ENCODE measurements at places on chromosomes 6 and 20.

DNA sequence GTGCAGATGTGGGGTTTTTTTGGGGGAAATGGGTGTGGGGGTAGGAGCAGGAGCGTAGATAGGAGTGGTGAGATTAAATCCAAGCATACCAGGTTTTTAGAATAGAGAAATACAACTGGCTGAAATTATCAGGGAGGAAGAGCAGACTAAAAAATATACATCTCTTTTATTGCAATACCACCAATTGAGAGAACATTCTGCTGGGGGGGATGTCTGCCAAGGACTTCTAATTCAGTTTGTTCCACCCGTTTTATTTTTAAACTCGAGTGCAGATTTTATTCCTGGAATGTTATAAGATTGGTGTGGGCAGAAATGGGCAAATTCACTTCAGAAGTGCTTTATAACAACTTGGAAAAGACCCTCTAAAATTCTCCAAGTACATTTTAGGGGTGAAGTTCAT, 192.7 kb downstream of the GMPR start:
- H3K4me1 ChIP-seq = peaks cover 42% of the 10 kb centered on the region
- H3K27ac ChIP-seq = peak overlapping the region; percentile 69
- H3K27me3 ChIP-seq = no peaks in the 10 kb centered on the region
- peak overlapping the region; percentile 70 for H3K4me3 ChIP-seq
- no peak for DNase-seq

DNA sequence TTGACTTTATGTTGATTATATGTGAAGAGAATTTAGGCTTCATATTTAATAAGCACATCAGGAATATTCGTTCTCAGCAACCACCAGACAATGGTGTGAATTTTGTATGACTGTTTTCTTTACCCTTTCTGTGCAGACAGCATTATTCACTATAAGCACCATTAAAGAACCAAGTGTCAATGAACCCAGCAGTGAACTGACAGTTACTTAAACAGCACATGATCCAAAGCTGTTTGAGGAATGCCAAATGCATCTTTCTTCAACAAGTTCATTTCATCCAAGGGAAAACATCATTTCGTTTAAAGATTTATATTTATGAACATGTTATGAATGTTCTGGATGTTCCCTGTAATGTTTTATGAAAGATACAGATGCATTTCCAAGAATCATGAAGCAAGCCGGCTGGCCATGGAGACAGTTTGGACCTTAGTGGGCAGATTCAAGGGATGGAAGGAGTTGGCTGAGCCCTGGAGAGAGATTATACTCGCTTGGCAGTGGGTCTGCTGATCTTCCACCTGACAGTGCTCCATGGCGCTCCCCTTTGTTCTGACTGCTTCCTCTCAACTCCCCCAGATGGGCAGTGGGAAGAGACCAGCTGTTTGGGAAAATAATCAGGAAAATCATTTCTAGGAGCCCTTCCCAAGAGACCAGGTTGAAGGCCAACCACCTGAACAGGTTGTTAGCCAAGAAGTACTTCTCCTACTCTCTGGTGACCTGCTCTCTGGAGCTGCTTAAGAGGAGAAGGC, 326.0 kb upstream of the RSPO3 start:
- no peaks in the 10 kb centered on the region for H3K36me3 ChIP-seq
- DNase-seq = no peak
- H3K4me1 ChIP-seq = no peaks in the 10 kb centered on the region
- no peaks in the 10 kb centered on the region for H3K27me3 ChIP-seq
- H3K27ac ChIP-seq = no peak overlapping the region
- H3K4me3 ChIP-seq = no peak overlapping the region

- H3K27ac ChIP-seq = no peak overlapping the region
- H3K27me3 ChIP-seq = peaks cover 21% of the 10 kb centered on the region
- H3K4me3 ChIP-seq = no peak overlapping the region
- no peaks in the 10 kb centered on the region for H3K4me1 ChIP-seq
Measured at GRCh38 chr20:52847731-52848359, 124.3 kb upstream of the TSHZ2 start.

DNA sequence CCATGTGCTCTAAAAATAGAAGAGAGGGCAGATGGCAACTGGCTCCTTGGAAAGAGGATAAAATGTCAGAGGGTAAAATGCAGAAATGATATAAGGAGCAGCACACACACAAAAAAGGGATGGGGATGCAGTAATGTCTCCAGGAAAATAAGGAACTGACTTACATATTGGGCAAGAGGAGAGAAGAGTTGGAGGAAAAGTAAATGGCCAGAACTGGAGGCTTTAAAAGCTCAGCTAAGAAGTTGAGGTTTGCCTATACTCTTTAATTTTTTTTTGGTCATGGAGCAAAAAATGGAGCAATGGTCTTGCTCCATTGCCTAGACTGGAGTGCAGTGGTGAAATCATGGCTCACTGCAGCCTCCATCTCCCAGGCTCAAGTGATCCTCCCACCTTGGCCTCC, 93.7 kb downstream of the SULF2 start:
- H3K27me3 ChIP-seq = peaks cover 6% of the 10 kb centered on the region
- DNase-seq = no peak
- no peak overlapping the region for H3K4me3 ChIP-seq
- H3K4me1 ChIP-seq = peaks cover 3% of the 10 kb centered on the region
- H3K36me3 ChIP-seq = peaks cover 2% of the 10 kb centered on the region

- no peak overlapping the region for H3K27ac ChIP-seq
- H3K4me3 ChIP-seq = no peak overlapping the region
- no peak for DNase-seq
- peaks cover 2% of the 10 kb centered on the region for H3K4me1 ChIP-seq
- peaks cover 13% of the 10 kb centered on the region for H3K27me3 ChIP-seq
- no peaks in the 10 kb centered on the region for H3K36me3 ChIP-seq
Measured at GRCh38 chr20:33081411-33082154, 2.1 kb downstream of the BPIFB4 start.

DNA sequence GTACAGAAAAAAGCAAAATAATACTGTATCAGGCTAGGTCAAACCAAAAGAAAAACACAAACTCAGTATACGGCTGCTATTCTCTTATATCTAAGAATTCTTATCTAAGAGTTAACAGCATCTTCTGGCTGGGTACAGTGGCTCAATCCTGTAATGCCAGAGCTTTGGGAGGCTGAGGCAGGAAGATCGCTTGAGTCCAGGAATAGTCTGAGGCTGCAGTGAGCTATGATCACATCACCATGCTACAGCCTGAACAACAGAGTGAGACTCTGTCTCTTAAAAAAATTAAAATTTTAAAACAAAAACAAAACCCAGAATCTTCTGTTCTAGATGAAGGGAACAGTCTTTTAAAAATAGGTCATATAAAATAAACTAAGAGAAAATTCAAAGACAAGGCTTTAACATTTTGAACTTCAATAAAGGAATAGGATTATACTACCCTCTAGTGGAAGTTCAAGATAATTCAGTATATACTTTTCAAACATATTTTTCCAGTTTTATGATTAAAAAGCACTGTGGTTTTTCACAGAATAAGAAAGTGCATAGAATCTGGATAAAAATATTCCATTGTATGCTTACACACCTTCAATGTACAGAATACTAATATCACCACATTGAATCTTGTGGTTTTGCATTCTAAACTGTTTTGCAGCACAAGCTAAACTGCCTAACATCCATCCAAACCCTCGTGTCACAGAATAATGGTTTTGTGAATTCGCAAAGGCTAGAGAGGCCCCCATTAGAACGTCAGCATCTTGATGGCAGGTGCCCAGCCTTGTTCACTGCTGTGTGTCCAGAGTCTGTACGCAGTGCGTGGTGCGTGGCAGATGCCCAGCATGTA, 39.3 kb downstream of the DTNBP1 start:
- H3K4me1 ChIP-seq = peaks cover 10% of the 10 kb centered on the region
- no peak overlapping the region for H3K4me3 ChIP-seq
- H3K27me3 ChIP-seq = no peaks in the 10 kb centered on the region
- DNase-seq = no peak
- peaks cover 8% of the 10 kb centered on the region for H3K36me3 ChIP-seq
- H3K27ac ChIP-seq = peak overlapping the region; percentile 63

DNA sequence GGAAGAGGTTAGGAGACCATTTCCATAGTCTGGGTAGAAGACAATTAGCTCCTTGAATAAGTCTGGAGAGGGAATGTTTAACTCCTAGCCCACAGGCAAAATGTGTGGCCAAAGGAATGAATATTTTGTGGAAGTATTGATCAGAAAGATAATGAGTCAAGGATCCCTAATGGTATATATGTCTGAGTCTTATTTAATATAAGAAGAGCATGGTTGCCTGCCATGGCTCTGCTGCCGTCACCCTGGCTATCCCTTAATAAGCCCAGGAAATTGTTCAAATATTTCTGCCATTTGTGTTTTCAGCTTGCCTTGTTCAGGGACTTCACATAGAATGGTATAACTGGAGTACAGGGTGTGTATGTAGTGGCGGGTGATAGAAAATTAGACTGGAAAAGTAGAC, 18.1 kb upstream of the CALHM6 start:
- peaks cover 25% of the 10 kb centered on the region for H3K4me1 ChIP-seq
- no peak overlapping the region for H3K4me3 ChIP-seq
- DNase-seq = no peak
- no peaks in the 10 kb centered on the region for H3K27me3 ChIP-seq

DNA sequence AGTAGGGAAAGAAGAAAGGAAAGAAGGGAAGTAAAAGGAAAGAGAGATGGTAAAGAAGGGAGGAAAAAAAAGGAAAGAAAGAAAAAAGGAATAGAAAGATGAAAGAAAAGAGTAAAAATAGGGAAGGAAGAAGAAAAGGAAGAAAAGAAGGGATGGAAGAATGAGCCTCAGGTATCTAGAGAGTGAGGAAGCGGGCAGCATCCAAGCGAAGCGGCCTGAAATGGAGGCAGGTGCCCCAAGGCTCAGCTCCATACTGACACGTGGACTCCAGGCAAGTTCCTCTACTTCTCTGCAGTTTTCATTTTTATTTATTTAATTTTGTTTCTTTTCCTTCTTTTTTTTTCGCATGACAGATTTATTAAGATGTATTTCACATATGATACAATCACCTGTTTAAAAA, 373.1 kb downstream of the ESR1 start:
- no peak for DNase-seq
- H3K36me3 ChIP-seq = peaks cover 25% of the 10 kb centered on the region
- H3K4me1 ChIP-seq = peaks cover 31% of the 10 kb centered on the region
- no peaks in the 10 kb centered on the region for H3K27me3 ChIP-seq
- H3K4me3 ChIP-seq = no peak overlapping the region
- H3K27ac ChIP-seq = no peak overlapping the region

DNA sequence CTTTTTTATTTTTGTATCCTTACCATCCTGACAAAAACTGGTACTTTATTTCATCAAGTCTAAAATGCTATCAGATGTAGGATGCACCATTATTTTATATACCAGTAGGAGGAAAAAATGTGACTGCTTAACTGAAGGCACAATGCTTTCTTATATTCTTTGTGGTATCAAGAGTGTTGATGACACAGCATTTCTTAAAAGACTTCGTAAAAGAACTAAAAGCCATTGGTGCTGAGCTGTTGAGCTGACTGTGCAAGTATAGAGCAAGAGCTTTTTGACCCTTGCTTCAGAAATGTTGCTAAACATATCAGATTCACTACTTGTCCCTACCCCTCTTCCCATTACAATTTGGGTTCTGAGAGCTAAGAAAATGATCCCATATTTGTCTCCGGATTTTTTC, 17.5 kb downstream of the SF3B5 start:
- H3K4me1 ChIP-seq = no peaks in the 10 kb centered on the region
- H3K4me3 ChIP-seq = no peak overlapping the region
- H3K27ac ChIP-seq = no peak overlapping the region
- DNase-seq = no peak
- H3K27me3 ChIP-seq = no peaks in the 10 kb centered on the region

DNA sequence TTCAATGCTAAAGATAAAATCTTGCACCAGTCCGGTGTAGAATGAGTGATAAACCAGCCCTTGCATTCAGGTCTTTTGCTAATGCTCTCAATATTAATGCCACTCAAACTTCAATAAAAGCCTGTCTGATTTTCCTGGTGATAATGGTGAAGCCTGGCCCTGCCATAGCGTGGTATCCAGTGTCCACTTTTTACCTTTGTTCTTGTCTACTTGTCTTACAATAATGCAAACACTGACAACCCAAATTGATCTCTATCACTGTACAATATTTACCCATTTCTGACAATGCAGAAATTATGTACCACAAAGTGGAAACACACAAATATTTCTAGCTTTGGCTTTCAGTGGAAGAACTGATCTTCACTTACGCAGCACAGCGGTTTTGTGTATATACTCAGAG, 189.1 kb downstream of the ZDHHC14 start:
- H3K27ac ChIP-seq = no peak overlapping the region
- DNase-seq = no peak
- peak overlapping the region; percentile 8 for H3K4me3 ChIP-seq
- H3K27me3 ChIP-seq = no peaks in the 10 kb centered on the region
- H3K4me1 ChIP-seq = peaks cover 26% of the 10 kb centered on the region

- H3K27me3 ChIP-seq = peaks cover 2% of the 10 kb centered on the region
- no peak for DNase-seq
- peaks cover 18% of the 10 kb centered on the region for H3K4me1 ChIP-seq
- H3K4me3 ChIP-seq = peak overlapping the region; percentile 98
Measured at GRCh38 chr20:21301940-21302663, 1.0 kb upstream of the XRN2 start.

DNA sequence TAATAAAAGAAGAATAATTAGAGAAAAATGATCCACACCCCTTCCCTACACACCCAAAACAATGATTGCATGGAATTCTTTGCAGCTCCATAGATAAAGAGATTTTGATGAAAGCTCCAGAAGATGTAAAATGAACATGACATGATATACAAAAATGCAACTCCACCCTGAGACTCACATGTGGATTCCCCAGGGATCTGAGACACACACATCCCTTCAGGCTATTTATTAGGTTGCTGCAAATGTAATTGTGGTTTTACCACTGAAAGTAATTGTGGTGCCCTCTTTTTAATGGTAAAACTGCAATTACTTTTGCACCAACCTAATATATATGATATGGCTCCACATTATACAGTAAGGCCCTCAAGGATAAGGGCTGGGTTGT, 40.4 kb upstream of the TBC1D7 start:
- H3K36me3 ChIP-seq = peaks cover 8% of the 10 kb centered on the region
- H3K27ac ChIP-seq = no peak overlapping the region
- H3K27me3 ChIP-seq = no peaks in the 10 kb centered on the region
- no peak overlapping the region for H3K4me3 ChIP-seq
- no peak for DNase-seq

GRCh38 chr20:58691773-58692578, 624 bp upstream of the NPEPL1 start:
- peaks cover 6% of the 10 kb centered on the region for H3K36me3 ChIP-seq
- peak overlapping the region; percentile 7 for H3K4me3 ChIP-seq

DNA sequence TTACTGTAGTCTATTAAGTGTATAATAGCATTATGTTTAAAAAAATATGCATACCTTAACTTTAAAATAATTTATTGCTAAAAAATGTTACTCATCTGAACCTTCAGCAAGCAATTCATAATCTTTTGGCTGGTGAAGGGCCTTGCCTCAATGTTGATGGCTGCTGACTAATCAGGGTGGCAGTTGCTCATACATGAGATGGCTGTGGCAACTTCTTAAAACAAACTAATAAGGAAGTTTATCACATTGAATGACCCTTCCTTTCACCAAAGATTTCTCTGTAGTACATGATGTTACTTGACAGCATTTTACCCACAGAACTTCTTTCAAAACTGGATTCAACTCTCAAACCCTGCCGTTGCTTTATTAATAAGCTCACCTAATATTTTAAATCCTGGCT, 84.0 kb downstream of the TASP1 start:
- H3K27ac ChIP-seq = no peak overlapping the region
- no peak overlapping the region for H3K4me3 ChIP-seq
- H3K27me3 ChIP-seq = no peaks in the 10 kb centered on the region
- H3K36me3 ChIP-seq = peaks cover 29% of the 10 kb centered on the region
- no peak for DNase-seq

All from memory B cell (primary cell).